Stimulated activated CD8-positive, alpha-beta memory T cell treated with anti-CD3 and anti-CD28 coated beads, Interleukin-7, amount 100 ng/mL, for 1 hour (primary cell): ENCODE measurements at places on chromosomes 4 and X.

DNA sequence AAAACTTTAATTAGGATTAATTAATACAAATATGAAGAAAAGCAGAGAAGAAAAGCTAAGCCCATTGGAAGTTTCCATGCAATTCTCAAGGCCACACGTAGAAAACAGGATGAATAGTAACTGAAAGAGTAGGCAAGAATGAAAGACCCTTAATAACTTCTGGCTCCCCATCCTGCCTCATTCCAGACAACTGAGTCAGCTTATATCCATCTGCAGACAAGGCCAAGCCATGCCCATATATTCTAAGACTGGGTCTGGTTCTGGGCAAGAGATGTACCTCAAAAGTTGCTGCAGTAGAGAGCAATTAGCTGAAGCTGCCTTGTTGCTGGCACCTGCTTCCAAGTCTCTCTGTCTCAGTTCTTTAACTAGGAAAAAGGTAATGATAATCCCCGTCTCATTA, 244.1 kb downstream of the GPC3 start:
- DNase-seq, result no peak

- no peak for DNase-seq
These were observed 20.9 kb upstream of the RAB40A start for GRCh38 chrX:103540145-103540544.

- no peak for DNase-seq
These were observed 71.6 kb downstream of the SHROOM2 start for GRCh38 chrX:9857575-9858474.

GRCh38 chr4:54924891-54925290, 200.5 kb downstream of the KDR start:
- DNase-seq, result no peak

DNA sequence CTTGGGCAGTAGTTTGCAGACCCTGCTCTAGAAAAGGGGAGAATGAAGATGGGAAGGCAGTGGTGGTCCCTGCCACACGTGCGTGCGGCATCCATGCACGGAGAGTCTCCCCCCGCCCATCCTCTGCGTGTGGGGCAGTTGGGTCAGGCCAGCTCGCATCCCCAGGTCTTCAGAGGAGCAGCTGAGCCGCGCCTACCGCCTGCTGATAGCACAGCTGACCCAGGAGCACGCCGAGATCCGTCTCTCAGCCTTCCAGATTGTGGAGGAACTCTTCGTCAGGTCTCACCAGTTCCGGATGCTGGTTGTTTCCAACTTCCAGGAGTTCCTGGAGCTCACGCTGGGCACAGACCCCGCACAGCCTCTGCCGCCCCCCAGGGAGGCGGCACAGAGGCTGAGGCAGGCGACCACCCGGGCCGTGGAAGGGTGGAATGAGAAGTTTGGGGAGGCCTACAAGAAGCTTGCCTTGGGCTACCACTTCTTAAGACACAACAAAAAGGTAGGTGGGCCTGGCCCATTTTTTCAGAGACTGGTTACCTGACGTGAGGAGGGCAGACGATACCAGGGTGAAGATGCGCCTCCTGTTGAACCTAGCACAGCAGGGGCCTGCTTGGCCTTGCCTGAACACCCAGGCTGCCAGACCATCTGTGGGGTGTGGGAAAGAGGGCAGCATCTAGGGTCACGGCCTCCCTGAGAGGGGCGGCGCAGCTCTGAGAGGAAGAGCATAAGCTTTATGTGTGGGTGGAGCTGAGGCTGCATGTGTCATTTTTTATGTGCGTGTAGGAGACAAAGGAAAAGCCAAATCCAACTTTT, 2.6 kb downstream of the UVSSA start:
- no peak for DNase-seq

- no peak for DNase-seq
These were observed 33.5 kb upstream of the ELOVL6 start for GRCh38 chr4:110231869-110232268.

DNA sequence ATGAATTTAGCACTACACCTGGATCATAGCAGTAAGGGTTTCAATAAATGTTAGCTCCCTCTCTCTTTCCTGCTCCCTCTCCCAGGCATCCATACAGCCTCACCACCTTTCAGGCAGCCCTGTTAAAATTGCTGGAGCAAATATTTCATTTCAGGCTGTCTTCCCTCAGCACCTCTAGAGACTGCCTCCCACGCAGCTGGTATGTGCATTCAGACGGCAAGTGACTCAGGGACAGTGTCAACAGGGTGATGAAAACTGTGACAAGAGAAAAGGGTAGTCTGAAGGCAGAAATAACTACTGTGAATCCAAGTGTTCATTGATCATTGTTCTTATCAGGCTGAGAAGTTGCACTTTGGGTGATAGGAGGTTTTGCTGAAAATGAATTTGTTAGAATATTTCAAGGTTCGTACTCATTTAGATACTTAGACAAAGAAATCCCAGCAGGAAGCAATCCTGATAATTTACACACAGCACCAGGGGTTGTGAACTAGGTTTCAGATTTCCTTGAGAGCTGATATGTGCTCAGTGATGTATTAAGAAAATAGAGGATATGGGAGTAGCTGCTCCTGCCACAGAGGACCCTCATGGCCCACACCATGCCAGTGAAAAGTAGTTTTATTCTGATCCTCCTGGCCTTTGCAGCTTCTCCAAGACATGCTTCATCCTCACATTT, 424.2 kb downstream of the FGF13 start:
- no peak for DNase-seq

GRCh38 chr4:95985051-95985450, 145.2 kb downstream of the PDHA2 start:
- no peak for DNase-seq

DNA sequence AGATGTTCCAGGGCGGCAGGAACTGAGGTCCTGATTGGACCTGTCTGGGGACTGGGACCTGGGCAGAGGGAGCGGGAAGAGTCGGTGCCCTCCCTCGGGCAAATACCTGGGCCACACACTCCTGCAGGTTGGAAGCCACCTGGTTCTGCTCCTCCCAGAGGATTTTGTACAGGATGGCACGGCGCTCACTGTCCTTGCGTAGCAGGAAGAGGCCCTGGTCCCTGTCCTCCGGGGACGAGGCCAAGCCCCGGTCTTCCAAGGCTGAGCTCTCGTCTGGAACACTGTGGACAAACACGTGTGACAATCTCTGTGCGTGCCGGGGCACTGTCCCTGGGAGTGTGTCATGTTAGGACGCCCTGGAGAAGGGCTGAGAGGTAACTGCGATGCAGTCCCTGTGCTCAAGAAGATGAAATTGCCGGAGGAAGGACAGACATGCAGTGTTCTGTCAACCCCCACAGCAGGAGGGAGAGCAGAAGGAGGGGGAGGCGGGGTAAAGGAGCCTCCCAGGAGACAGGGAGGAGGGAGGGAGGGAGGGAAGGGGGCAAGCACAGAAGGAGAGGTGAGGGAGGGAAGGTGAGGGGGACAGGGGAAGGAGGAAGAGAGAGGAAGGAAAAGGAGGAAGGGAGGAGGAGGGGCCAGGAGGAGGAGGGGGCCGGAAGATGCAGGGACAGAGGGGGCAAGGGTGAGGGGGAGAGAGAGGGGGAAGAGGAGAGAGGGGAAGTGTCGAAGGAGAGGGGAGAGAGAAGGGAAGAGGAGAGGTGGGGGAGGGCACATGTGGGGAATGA, 29.0 kb downstream of the PDHA1 start:
- DNase-seq, result no peak

- no peak for DNase-seq
These were observed 16.4 kb downstream of the BANK1 start for GRCh38 chr4:101806914-101807313.

- no peak for DNase-seq
These were observed 89.0 kb downstream of the COMMD8 start for GRCh38 chr4:47374477-47374876.

- DNase-seq, result no peak
These were observed 5.7 kb downstream of the C4orf54 start for GRCh38 chr4:99651811-99652485.

- no peak for DNase-seq
These were observed 6.9 kb upstream of the KIAA1210 start for GRCh38 chrX:119134466-119134865.

- DNase-seq, result no peak
These were observed 279.0 kb downstream of the SPRY1 start for GRCh38 chr4:123675567-123675966.

GRCh38 chr4:14083150-14083549, 455.6 kb upstream of the BOD1L1 start:
- no peak for DNase-seq

GRCh38 chrX:41382714-41383645, 49.0 kb downstream of the DDX3X start:
- no peak for DNase-seq

- DNase-seq, result no peak
These were observed 35.4 kb upstream of the HPGDS start for GRCh38 chr4:94378047-94378446.

- DNase-seq, result no peak
These were observed 45.8 kb downstream of the TACR3 start for GRCh38 chr4:103673983-103674382.

GRCh38 chr4:124484008-124484407, 228.5 kb downstream of the ANKRD50 start:
- no peak for DNase-seq

DNA sequence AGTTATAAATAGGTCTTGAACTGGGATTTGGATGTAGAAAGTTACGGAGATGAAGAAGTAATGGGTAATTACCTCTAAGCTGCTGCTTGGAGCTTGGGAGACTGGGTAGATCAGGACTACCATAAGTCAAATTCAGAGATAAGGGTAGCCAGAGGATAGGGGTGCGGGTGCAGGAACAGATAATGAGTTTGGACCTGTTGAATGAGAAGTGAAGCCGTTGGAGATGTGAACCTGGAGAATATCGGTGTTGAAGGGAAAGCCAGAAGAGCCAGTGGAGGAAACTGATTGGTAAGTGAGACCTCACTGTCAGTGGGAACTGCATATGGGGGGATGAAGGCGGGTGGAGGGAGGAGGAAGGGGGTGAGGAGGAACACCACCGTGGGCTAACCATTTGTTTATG, 618 bp upstream of the FOXO4 start:
- no peak for DNase-seq

GRCh38 chrX:2799369-2799768, 29.4 kb upstream of the GYG2 start:
- no peak for DNase-seq

- DNase-seq, result no peak
These were observed 57.3 kb upstream of the SLIT2 start for GRCh38 chr4:20194123-20195013.

DNA sequence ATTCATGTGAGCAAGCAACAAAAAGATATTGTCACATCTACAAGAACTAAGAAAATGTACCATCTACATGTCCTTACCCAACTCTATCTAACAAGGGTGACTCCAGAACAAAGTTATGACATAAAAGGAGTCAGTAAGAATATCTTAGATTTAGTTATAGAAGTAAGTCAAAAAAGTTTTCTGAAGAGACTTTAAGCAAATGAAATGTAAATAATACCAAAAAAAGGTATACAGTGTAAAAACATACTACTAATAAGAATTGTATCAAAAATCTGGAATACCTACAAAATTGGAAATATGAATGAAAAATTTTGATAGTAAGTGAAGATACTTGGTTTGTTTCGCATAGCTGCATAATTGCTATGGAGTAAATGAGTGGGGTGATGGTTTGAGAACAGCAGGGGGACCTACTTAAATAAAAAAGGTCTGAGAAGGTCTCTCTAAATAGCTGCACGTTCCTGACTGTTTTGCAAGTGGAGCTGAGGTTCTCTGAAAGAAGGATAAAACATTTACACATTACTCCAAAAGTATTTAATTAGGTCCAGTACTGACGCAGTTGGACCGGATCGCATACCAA, 51.0 kb upstream of the ENPP6 start:
- DNase-seq, result no peak

DNA sequence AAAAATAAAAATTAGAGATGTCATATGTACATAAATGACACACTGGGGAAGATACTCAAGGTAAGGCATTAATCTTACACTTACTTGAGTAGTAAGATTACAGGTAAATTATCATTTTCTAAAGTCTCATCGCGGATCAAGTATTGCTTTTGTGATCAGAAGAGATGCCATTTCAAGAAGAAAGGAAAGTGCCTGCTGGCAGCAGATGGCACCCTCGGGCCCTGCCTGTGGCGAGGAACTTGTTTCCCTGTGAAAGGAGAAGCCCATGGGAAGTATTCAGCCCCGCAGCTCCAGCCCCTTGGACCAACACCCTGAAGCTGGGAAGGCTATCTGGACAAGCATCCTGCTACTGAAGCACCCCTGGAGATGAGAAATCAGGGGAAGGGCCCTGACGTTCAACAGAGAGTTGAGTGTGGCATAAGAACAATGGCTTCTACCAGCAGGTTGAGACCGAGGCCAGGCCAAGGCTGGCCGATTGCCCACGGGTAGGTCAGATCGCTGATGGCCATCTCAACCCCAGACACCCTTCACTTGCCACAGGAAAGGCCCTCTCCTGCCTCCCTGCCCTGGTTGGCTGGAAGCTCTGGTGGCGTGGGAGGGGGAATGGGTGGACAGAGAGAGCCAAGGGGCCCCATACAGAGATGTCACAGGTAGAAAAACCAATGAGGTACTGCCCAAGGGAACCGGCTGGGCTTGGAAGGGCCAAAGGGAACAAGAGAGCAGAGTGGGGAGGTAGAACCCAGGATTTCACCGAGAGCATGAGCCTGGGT, 18.8 kb upstream of the MXD4 start:
- no peak for DNase-seq

- no peak for DNase-seq
These were observed 333.0 kb downstream of the ADGRL3 start for GRCh38 chr4:61533140-61533539.
